Fibroblast of skin of abdomen (primary cell): ENCODE measurements at places on chromosomes 16 and 17.

- DNase-seq: no peak
These were observed 28.9 kb downstream of the CPSF4L start for GRCh38 chr17:73232587-73233373.

GRCh38 chr17:48624544-48625494, 1.3 kb downstream of the HOXB9 start:
- DNase-seq: no peak

DNA sequence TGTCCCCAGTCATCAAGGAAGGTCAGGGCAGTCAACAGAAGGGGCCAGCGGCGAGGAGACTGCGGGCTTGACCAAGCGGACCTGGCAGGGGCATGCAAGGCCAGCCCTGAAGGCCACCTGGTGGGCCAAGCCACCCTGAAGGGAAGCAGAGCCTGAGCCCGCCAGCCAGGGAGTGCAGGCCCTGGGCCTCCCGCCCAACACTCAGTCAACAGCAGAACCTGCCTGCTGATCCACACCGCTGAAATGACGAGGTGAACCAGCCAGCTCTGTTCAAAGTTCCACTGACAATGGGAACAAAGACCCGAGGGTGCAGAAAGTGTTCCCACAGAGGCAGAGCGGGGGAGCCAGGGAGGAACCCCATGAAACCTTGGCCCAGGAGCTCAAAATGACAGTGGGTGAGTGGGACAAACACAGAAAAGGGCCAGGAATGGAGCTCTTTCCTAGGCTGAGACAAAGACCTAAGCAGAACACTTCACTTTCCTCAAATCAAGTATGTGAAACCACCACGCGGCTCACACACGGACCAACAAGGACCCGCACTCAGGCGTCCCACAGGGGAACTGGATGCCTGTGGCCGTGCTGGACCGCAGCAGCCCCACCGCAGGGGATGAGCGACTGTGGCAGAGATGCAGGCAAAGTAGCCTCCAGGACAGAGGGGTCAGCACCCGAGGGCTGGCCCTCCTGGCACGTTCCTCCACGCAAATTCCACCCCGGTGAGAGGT, 12.0 kb downstream of the AXIN1 start:
- no peak for DNase-seq

GRCh38 chr17:66301864-66302741, at the start of gene PRKCA:
PRKCA (plus strand) TSS chr17:66302613.
- peak; percentile 81 for DNase-seq

- DNase-seq: peak; percentile 74
These were observed 29.7 kb upstream of the LGALS9 start for GRCh38 chr17:27601069-27601974.

DNA sequence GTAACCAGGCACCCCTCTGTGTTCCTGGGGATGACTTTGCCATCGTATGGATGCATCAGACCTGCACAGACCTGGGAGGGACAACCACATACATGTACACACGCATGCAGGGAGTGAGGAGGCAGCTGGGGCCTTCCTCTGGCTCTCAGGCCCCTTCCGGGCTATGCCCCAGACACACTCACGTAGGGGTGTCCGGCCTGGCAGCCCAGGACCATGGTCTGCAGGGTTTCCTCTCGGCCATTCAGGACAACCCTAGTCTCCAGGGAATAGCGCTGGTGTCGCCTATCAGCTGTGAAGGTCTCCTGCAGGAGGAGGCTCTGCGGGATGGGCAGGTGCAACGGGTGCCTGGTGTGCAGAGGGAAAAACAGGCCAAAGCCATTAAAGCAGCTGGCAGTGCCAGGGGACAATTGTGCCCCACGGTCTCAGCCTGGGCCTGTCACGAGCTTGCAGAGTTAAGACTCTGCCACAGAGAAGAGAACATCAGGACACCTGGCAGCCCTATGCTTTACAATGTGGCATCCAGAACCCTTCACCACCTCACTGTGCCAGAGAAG, 101.4 kb downstream of the RMI2 start:
- no peak for DNase-seq

DNA sequence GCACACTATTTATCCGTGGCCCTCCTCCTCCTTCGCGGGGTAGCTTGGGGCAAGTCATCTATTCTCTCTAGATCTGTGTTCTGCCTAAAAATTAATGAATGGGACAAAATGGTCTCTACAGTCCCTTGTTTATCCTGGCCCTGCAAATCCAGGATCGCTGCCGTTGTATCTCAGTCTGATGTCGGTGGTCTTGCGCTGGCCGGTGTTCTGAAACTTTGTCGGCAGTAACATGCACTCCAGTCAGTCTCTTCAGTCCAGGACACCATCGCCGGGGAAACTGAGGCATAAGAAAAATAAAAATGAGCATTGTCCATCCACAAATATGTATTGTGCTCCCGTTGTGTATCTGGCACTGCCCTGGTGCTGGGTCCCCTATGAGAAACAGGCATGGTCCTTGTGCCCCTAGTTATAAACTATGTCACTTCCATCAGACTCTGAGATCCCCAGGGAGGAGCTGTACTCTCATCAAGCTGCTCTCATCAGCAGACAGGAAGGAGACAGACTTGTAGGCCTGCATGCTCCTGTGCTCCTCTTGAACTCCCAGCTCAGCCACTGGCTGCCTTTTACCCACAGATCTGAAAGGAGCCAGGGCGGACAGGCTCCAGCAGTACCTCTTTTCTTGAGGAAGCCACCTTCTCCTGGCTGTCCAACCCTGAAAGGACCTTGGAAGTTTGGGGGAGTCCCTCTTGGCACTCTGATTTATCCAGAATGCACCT, 13.7 kb upstream of the CA4 start:
- DNase-seq: no peak

DNA sequence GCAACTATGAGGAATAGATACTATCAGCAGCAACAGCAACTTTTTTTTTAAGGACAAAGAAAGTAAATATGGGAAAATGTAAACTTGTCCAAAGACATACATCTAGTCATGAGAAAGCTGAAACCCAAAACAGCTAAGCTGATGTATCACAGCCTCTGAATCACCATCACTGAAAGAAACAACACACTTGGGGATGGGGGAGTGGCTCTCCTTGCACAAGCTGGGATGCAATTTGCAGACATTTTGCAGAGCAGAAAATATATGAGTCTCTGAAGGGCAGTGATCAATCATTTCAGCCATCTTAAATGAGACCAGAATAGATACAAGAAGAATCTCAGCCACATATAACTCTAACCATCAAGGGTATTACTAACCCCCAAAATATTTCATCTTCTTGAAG, 79.1 kb downstream of the GRIN2A start:
- peak; percentile 92 for DNase-seq

- no peak for DNase-seq
These were observed 144.0 kb downstream of the PRKCA start for GRCh38 chr17:66446419-66446818.

DNA sequence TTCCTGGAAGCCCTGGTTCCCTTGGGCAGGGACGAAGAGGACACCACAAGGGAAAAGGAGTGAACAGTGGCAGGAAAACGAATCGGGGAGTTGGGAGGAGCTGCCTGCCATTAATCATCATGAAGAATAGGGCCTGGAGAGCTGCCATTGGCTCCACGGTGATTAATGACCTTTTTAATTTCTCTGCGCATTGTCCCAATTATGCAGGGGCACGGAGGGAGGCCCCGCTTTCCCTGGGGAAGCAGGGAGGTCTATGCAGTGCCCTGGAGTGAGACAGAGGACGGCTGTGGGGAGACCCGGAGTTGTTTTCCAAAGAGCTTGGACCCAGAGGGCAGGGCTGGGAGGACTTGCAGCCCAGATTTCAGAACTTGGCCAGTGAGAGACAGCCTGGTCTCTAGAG, 338.9 kb upstream of the C16orf82 start:
- no peak for DNase-seq

DNA sequence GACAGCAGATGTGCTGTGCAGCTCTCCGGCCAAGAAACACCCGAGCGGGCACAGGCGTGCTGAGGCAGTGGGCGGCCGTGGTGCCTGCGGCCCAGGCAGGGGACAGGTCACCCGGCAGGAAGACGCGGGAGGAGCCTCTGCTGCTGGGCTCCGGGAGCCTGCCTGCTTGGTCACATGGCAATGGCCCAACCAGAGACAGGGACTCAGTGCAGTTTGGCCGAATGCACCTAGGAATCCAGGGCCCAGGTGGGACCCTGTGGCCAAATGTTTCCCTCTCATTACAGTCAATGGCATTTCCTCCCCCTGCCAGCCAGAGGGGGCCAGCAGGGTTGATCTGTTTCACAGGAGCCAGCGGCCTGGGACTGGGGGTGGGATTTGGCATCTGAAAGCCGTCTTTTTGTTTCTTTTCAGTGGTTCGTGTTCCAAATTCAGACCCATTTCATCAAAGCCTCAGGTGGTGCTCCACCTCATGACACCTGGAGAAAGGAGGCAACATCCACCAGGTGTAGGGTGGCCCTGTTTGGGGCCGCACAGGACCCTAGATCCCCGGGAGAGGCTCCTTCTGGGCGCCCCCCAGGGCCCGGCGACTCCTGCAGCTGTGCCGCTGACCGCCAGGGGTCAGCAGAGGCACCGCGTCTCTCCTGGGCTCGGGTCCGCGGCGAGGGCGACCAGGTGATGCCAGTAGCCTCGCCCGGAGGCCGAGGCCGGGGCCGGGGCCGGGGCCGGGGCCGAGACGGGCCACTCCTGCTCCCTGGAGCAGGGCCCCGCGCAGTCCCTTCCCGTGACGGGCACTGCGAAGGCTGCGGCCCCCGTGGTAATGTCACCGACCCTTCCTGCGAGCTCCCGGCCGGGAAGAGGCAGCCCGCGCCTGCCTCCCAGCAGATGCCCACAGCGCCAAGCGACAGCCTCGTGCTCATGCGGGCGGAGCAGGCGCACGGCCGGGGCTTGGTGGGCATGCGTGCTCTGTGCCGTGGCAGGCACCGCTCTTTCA, 118.5 kb downstream of the C16orf78 start:
- peak; percentile 3 for DNase-seq

DNA sequence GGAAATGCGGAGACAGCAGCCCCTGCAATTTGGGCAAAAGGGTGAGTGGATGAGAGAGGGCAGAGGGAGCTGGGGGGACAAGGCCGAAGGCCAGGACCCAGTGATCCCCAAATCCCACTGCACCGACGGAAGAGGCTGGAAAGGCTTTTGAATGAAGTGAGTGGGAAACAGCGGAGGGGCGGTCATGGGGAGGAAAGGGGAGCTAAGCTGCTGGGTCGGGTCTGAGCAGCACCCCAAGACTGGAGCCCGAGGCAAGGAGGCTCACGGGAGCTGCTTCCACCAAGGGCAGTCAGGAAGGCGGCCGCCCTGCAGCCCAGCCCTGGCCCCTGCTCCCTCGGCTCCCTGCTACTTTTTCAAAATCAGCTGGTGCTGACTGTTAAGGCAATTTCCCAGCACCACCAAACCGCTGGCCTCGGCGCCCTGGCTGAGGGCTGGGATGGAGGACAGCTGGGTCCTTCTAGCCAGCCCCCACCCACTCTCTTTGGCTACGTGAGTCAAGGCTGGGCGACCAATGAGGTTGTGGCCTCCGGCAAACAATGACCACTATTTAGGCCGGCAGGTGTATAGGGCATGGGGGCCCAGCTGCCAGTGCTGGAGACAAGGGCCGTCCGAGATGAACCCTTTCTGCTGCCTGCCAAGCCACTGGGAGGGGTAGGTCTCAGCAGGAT, 507 bp downstream of the SERPINF1 start:
- DNase-seq: peak; percentile 40

GRCh38 chr17:77622647-77623046, 335.9 kb upstream of the TNRC6C start:
- no peak for DNase-seq

DNA sequence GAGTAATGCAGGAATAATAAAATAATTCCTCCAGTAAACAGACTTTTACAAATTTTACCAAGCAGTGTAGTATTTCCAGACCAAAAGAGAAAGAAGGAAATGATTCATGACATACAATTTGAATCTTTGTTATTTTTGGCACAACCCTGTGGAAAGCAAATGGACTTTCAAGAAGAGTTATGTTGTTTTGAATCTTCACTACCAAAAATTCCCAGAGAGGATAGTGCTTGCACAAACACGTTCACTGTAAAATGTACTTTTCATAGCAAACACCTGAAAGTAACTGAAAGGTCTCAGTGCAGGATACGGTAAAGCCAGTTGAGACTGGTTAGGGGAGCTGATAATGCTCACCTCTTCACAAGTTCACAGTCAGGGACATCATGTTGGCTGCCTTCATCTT, 107.1 kb downstream of the USP22 start:
- DNase-seq: peak; percentile 65

DNA sequence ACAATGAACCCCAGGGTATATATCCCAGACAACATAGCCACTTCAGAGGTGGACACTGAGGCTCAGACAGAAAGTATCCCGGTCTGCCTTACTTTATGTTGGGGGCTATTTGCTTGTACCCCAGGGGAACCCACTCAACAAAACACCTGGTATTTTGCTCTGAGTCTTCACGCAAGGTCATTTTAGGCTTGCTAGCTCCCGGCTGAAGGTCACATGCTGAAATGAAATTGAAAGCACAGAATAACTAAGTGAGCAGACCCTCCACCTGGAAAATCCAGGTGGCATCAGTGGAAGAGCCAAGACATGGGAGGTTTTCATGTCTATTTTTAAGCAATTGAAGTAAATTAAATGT, 4.1 kb upstream of the KDM8 start:
- DNase-seq: no peak

DNA sequence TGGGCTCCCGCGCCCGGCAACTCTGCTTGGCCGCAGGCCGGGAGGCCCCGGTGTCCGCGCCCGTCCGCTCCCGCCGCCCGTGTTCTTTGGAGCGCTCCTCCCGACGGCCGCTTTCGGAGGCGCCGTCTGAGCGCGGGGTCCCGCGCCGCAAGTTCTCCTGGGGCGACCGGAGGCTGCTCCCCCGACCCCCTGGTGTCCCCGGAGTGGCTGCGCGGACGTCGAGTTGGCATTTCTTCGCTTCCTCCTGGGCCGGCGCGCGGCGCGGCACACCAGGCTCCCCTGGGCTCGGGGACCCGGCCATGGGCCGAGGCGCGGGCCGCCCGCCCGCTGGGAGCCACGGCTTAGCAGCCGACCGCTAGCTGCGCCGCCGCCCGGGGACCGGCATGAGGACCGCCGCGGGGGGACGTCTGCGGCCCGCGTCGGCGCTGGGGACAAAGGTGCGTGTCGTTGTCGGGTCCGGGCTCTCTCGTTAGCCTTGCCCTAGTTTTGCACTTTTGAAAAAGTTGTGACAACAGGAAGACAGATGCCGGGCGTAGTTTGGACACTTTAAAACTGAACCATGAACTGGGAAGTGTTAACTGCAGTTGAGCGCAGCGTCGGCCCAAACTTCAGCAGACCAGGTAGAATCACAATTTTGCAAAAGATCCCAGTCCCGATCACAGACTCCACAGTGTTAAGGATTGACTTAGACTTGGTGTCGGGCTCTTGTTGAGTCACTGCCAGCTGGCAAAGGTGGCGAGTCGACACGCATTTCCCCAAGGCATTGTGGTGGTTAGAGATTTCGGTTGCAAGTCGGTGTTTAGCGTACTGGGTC, 700 bp downstream of the UBN1 start:
- peak; percentile 59 for DNase-seq

- no peak for DNase-seq
These were observed 27.3 kb upstream of the STH start for GRCh38 chr17:45971698-45972141.

GRCh38 chr16:70740914-70741782, 55.3 kb upstream of the MTSS2 start:
- peak; percentile 82 for DNase-seq

DNA sequence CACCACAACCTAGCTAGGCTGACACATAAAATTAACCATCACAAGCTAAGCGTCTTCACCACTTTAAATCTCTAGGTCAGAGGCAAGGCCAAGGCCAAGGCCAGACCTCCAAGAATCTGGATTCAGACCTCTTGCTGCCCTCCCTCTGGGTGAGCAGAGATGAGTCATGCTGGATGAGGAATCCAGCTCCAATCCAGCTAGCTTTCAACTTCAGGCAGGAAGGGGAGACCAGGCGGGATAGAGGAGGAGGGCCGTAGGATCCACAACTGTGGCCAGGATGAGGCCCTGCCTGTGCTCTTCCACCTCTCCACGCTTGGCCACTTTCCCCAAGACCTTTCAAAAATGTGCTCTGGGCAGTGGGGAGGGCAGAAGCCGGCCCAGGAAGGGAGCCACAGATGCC, 14.7 kb downstream of the LRRC75A start:
- DNase-seq: peak; percentile 83
